Mesangial cell (primary cell): ENCODE measurements at places on chromosomes 11 and 22. TPM values are rescaled to one million over a fixed set of nuclear protein-coding genes. Genes with fewer than 3 reads are reported as not detected.

The TMEM151A gene
- 0.16 and 17.6 TPM in 2 replicates for total RNA-seq

The GLYAT gene
- not detected in 2 replicates for total RNA-seq

The MS4A1 gene
- not detected in 2 replicates for total RNA-seq

The OR52N4 gene
- total RNA-seq, result not detected in 2 replicates
